ENCODE measurements at places on chromosomes 16 and 17. TPM values are rescaled to one million over a fixed set of nuclear protein-coding genes. Genes with fewer than 3 reads are reported as not detected.

- no peak for DNase-seq
Observed at GRCh38 chr16:9761870-9762269, 420.4 kb downstream of the GRIN2A start.

- DNase-seq: no peak
Observed at GRCh38 chr17:70767102-70767701, 597.9 kb downstream of the KCNJ2 start.

GRCh38 chr17:80219763-80220053 is 425 bp downstream of the SGSH start:
- DNase-seq: peak; percentile 38

- no peak for DNase-seq
Observed at GRCh38 chr16:12009922-12010321, 33.4 kb downstream of the SNX29 start.

DNA sequence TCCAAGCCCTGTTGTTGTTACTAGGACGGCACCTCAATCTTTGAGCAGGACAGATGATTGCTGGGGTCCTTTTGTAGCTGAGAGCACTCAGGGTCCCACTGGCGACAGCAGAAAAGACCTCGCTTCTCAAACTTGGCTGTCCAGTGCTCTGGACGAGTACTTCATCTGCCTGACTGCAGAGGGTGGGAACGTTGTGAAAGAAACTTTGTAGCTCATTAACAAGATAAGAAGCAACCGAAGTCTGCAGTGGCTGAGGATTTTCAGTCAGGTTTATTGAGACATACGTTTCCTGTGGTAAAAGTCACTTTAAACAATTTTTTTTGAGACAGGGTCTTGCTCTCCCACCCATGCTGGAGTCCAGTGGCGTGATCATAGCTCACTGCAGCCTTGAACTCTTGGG is 191.7 kb downstream of the PRKCB start:
- DNase-seq: no peak

GRCh38 chr16:61366006-61366405 is 670.2 kb downstream of the CDH8 start:
- DNase-seq: no peak

DNA sequence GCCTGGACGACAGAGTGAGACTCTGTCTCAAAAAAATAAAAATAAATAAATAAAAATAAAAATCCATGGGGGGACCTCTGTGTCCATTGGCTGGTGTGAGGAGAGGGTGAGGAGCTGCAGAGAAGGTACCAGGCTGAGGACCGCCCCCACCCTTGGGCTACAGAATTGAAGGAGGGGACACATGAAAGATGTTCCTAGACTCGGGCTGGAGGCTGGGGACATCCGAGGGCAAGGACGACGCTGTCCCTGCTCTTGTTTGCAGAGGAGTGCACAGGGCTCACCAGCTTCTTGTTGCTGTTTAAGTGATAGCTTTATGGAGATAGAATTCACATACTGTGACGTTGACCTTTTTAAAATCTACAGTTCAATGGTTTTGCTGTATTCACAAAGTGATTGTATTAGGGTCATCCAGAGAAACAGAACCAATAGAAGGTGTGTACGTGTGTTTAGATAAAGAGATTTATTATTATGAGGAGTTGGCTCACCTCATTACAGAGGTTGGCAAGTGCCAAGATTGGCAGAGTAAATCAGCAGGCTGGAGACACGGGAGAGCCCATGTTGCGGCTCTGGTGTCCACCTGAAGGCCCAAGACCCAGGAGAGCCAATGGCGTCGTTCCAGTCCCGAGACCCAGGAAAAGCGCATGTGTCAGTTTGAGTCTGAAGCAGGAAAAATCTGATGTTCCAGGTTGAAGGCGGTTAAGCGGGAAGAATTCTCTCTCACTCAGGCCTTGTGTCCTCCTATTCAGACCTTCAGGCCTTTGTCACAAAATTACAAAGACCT is 320.7 kb downstream of the SEC14L1 start:
- no peak for DNase-seq

GRCh38 chr16:12901204-12901596 is 198 bp upstream of the SHISA9 start:
- no peak for DNase-seq

- no peak for DNase-seq
Observed at GRCh38 chr17:73455050-73455687, 143.4 kb upstream of the CDC42EP4 start.

DNA sequence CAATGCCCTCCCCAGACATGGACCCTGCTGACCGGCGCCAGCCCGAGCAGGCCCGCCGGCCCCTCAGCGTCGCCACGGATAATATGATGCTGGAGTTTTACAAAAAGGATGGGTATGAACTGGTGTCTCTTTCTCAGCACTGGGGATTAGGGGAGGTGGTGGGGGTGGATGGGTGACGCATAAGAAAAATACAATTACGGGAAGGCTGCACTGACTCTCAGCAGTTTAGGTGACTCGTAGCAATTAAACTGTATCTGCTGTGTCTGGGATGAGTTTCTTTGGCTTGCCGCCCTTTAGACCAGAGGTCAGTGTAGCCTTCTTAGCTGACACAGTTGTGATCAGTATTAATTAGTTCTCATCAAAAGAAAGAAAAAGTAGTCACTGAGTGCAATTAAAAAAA is 59.0 kb downstream of the ELAC2 start:
- DNase-seq: no peak

GRCh38 chr16:61887903-61888302 is 148.3 kb downstream of the CDH8 start:
- DNase-seq: no peak

DNA sequence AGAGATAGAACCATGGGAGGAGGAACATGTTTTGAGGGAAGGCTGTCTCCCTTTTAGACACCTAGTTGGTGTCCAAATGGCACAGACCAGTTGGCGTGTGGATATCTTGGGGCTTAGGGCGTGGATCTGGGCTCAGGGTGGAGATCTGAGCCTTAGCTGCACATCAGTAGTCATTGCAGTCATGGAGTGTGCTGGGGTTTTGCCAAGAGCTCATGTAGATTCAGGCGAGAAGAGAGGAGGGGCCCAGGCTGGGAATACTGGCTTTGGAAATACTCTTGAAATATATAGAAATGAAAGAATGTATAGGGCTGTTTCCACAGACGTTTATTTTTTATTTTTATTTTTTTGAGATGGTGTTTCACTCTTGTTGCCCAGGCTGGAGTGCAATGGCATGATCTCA is 92.0 kb downstream of the PRKCB start:
- DNase-seq: no peak

- no peak for DNase-seq
Observed at GRCh38 chr16:62711797-62712196, 675.6 kb upstream of the CDH8 start.

- peak; percentile 8 for DNase-seq
Observed at GRCh38 chr17:81095383-81095762, 60.4 kb downstream of the BAIAP2 start.

DNA sequence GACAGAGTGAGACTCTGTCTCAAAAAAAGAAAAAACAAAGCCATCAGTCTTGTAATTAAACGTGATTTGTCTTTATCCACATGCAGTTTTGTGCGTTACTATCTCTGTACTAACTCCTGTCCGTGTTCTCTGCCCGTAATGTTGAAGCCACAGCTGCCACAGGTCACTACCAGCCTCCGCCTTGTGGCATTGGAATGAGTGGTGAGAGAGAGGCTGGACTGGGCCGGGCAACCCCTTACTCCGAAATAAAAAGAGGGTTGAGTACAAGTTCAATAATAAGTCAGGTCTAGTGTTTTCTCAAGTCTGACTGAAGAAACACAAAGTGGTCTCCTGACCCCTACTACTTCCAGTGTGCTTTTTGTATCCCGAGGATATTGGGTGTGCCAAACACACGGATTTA is 5.4 kb downstream of the DNAJA3 start:
- DNase-seq: no peak

- DNase-seq: no peak
Observed at GRCh38 chr16:49620158-49620868, 235.6 kb downstream of the ZNF423 start.

GRCh38 chr16:10871157-10871991 is 5.6 kb upstream of the CIITA start:
- no peak for DNase-seq

DNA sequence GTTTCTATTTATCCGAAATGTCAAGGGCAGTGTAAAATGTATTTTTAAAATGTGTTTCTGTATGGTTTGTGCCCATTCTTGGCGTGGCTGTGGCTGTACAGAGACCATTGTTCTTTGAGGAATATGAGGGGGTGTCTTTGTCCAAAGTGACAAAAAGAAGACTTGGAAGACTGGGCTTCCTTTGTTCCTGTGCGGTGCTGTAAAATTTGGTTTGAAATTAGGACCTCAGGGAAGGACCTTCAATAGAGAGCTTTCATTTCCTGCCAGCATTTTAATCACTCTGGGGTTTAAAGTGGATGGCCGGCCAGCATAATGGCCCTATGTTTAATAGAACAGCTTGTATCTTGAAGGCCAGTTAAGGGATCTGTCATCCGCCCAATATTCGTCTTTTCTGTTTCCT is 190.1 kb upstream of the TBX2 start:
- DNase-seq: no peak

- no peak for DNase-seq
Observed at GRCh38 chr16:10305912-10306311, 79.9 kb upstream of the ATF7IP2 start.

The CNTNAP1 gene
- 0.86 TPM for polyA plus RNA-seq

The KRTAP2-3 gene
- not detected for polyA plus RNA-seq

The NOD2 gene
- polyA plus RNA-seq: 0.06 TPM

The DHX58 gene
- polyA plus RNA-seq: 10.1 TPM

The OTOA gene
- polyA plus RNA-seq: not detected

The TP53TG3C gene
- not detected for polyA plus RNA-seq

The SEZ6L2 gene
- polyA plus RNA-seq: not detected

The MGAT5B gene
- polyA plus RNA-seq: 0.12 TPM

The PPM1E gene
- polyA plus RNA-seq: not detected

The PHLPP2 gene
- polyA plus RNA-seq: 2.2 TPM

The FOXN1 gene
- polyA plus RNA-seq: not detected

The KRT33B gene
- polyA plus RNA-seq: not detected

The ECI1 gene
- 44.2 TPM for polyA plus RNA-seq

The RNF43 gene
- polyA plus RNA-seq: 0.96 TPM

The HAS3 gene
- polyA plus RNA-seq: 0.24 TPM

The RUSF1 gene
- polyA plus RNA-seq: 22.8 TPM
